ENCODE measurements at places on chromosomes 13 and 19.

DNA sequence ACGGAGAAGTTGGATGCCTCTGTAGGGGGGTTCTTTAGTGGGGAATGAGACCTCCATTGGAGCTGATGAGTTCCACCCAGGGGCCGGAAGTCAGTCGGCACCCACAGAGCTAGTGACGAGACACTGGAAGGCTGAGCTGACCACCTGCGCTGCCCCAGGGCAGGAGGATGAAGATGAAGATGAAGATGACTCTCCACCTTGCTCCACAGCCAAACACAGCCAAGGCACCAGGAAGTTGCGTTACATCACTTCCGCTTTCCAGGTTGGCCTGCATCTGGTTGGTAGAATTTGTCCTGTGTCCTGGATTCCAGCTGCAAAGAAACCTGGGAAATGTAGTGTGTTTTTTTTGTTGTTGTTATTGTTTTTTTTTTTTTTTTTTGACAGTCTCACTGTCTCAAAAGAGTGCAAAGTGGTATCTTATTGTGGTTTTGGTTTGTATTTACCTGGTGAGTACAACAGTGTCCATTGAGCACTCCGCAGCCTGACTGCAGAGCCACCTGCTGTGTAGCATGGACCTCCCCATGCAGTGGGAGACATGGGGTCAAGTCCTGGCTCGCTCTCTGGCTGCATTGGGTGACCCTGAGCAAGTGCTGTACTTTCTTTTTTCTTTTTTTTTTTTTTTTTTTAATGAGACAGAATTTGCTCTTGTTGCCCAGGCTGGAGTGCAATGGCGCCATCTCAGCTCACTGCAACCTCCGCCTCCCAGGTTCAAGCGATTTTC, 1.9 kb downstream of the TBC1D17 start:
- no peak for DNase-seq

- no peak for DNase-seq
Measured at GRCh38 chr19:4473763-4474513, 1.8 kb downstream of the HDGFL2 start.

DNA sequence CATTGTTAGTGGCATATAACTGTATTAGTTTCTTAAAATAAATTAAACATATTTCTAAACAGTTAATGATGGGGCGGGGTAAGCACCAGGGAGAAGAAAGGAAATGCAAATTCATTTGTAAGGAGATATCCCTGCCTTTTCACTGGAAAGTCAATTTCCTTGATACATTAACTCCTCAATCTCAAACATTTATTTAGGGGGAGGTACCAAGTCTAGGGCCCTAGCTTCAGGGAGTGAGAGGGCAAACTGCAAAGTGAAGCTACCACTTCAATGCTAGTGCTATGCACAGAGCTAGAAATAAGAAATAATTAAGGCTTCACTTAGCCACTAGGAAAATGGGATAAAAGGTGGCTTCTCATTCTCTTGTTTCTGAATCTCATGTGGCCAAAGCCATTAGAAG, 115.3 kb upstream of the FNDC3A start:
- no peak for DNase-seq

DNA sequence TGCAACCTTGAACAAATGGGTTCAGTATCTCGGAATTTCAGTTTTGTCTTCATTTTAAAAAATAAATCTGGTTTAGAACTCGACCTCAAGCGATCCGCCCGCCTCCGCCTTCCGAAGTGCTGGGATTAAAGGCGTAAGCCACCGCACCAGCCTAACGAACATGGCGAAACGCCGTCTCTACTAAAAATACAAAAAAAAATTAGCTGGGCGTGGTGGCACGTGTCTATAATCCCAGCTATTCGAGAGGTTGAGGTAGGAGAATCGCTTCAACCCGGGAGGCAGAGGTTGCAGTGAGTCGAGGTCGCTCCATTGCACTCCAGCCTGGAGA, 571 bp downstream of the ZNF302 start:
- no peak for DNase-seq
